ENCODE measurements at places on chromosomes 16 and 17.

DNA sequence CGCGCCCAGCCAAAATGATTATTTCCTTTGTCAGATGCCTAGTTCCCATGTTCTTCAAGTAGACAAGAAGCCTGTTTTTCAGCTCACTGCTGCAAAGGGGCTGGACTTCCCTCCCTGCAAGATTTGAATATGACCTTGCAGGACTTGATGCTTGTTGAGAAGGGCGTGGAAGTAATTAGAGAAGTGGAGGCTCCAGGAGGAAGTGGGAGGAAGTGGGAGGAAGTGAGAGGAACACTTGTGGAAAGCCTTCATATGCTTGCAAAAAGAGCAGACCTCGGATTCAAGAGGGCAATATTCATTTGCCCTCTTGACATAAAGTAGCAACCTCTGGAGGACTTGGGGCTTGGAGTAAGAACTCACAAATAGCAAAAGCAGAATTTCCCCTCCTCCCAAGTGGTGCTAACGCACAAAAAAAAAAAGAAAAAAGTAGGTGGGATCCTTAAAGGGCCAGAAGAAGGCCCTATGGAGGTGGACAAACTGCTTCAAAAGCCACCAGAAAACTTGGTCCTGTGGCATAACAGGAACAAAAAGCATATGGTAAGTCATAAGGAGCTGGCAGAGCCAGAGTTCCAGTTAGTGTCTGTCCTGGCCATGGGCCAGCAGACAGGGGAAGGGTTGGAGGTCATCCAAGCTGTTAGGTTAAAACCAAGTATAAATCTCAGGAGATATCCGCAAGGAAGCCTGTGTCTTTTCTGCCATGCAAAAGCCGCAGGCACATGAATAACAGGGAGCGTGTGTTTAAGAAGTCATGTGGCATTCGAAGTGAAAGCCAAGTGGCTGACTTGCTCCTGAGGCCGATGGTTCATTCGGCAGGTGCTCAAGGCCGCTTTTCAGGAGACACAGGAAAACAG is 20.6 kb upstream of the PRKAR1A start:
- DNase-seq: no peak

DNA sequence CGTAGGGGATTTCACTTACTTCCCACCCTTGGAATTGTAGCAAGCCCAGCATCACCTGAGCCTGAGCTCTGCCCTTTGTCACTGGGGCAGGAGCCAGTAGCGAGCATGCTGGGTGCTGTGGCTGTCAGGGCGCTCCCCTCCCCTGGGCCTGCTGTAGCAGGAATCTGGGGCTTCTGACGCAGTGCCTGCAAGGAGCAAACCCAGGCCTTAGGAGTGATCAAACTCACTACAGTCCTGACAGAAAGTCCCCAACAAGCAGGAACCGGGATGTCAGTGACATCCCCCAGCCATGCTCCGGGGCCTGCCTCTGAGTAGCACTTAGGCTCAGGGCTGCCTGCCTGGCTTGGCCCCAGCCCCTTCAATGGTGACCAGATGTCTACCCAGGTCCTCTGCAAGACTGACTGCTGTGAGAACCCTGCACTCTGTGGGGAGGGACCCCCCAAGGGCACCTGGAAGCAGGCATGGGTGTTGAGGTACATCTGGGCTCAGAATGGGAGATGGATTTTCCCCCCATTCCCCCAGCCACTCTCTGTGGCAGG is 23.5 kb downstream of the PLD6 start:
- no peak for DNase-seq

DNA sequence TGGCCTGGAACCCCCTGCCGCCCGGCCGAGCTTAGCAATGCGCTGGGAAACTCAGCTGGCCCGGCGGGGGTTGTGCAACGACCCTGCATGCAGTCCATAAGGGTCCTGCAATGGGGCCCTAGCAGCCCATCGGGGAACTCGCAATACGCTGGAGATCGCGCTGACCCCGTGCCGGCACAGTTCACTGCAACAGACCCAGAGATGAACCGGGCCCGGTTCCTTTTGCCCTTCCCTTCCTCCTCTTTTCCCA is 375 bp downstream of the SLC25A11 start:
- DNase-seq: no peak

- no peak for DNase-seq
Measured at GRCh38 chr16:82793528-82794245, 166.9 kb downstream of the CDH13 start.

GRCh38 chr17:77049440-77049839 is 91.3 kb upstream of the SEC14L1 start:
- DNase-seq: no peak

DNA sequence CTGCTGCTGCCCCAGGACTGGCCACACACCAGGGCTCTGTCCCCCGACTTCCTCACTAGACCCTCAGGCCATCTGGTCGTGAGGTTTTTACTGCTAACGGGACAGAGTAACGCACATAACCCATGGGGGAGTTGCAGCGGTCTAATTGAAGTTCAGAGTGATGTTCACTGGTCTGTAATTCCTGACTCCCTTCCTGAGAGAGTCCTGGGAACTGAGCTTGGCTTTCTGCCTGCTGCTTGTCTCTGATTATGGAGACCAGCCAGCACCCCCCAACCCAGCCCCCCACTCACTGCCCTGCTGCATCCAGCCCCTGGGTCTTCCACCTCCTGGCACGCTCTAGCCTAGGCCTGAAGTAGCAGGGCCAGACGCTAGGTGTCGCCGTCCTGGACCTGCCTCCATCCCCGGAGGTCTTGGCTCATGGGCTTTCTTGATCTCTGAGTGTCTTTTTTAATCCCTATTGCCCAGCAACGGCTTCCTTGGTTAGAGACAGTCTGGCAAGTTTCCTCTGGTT is 192.9 kb downstream of the CCDC182 start:
- DNase-seq: no peak

DNA sequence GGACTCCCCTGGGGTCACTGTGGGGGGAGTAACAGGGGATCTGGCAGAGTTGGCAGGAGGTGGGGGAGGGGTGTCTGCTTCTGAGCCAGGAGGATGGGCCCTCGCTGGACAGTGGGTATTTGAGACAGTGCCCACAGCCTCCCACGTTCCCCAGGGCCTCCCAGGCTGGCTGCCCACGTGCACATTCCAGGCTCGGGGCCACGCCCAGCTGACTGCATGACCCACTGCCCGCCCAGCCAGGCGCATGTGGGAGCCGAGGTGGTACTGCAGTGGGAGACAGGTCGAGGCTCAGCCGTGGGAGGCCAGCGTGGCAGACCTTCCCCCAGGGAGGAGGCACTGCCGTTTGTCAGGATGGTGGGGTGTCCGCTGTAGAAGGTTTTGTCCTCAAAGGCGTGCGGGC is 38.8 kb downstream of the BAHCC1 start:
- no peak for DNase-seq

DNA sequence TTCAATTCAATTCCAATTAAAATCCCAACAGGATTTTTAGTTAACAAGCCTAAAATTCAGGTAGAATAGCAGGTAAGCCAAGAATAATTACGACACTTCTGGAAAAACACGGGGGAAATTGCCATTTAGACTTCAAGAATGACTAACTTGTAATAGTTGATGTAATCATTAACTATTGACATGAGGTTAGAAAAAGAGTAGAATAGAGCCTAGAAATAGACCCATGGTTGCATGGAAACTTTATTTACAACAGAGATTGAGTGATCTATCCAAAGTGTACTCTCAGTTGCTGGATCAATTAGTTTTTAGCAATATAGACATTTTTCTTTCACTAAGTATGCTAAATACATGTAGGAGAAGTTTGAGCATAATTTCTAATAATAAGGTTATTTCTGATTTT is 3.6 kb upstream of the SLC13A5 start:
- DNase-seq: no peak

- no peak for DNase-seq
Measured at GRCh38 chr17:79097226-79098055, 22.8 kb downstream of the ENGASE start.

GRCh38 chr16:11135464-11135973 is 120.5 kb downstream of the SOCS1 start:
- no peak for DNase-seq

GRCh38 chr16:28596115-28596630 is 677 bp downstream of the SULT1A2 start:
- DNase-seq: no peak

- no peak for DNase-seq
Measured at GRCh38 chr17:27478901-27479538, 22.8 kb downstream of the KSR1 start.

DNA sequence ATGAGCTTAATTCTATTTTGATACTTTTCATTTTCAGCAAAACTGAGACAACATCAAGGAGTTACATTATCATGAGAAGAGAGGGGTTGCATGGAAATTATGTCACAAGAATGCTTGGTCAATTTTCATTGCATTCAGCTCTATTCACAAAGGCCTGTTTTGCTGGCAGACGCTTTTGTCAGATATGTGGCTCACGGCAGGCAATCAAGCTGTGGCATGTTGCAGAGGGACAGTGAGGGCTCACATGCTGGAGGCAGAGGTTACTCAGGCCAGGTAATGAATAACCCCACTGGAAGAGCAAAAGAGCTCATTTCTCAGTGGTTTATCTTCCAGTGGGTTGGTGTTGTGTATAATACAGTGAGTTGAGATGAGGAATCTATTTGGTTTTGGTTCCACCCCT is 98.7 kb upstream of the RBFOX1 start:
- no peak for DNase-seq

GRCh38 chr17:28188841-28189263 is 130.1 kb upstream of the TMEM97 start:
- no peak for DNase-seq

DNA sequence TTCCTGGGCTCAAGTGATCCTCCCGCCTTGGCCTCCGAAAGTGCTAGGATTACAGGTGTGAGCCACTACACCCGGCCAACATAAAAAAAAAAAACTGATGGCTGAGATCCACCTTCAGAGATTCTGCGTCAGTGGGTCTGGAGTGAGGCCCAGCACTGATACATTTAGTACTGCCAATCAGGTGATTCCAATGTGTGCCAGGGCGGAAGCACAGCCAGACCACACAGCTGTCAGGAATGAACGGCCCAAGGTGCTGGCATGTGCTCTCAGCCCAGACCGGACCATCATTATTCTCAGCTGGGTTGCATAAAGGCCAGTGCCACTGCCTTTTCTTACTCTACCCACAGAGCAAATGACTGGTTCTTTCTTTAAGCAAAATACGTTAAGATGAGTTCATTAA is 1.2 kb upstream of the BCO1 start:
- DNase-seq: no peak

GRCh38 chr17:82863941-82864712 is 24.3 kb upstream of the ZNF750 start:
- DNase-seq: peak; percentile 98

GRCh38 chr17:66526827-66527226 is 224.4 kb downstream of the PRKCA start:
- peak; percentile 58 for DNase-seq

DNA sequence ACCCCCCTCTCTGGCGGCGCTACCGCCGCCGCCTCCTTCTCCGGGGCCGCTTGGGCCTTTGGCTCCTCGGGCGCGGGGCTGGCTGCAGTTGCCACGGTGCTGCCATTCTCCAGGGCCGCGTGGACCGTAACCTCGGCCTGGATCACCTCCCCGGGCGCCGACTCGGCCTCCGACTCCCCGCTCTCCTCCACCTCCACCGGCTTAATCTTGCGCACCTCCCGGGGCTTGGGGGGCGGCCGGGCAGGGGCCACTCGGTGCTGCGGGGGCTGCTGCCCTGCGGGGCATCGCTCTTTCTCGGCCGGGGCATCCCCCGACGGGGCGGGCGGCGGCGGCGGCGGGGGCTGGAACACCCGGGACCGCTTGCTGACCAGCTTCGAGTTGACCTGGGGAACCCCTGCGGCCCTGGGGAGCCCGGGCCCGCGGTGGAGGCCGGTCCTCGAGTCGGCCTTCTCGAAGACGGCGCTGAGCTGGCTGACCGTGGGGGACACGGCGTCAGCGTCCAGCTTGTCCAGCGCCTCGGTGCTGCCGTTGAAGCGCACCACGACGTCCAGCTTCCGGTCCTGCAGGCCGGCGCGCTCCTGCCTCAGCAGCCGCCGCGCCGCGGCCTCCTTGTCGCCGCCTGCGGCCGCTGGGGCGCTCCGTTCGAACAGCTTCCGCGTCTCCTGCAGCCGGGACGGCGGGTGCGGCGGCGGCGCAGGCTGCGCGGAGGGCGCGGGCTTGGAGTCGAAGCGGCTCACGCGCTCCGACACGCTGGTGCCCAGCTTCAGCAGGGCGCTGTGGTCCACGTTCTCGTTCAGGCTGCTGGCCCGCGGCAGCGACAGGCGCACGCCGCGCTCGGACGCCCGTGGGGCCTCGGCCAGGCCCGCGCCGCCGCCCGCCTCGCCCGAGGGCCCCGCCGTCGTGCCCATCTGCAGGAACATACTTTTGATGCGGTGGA is 792 bp downstream of the PPP1R9B start:
- DNase-seq: peak; percentile 74

- no peak for DNase-seq
Measured at GRCh38 chr16:8626946-8627345, 5.4 kb downstream of the METTL22 start.

DNA sequence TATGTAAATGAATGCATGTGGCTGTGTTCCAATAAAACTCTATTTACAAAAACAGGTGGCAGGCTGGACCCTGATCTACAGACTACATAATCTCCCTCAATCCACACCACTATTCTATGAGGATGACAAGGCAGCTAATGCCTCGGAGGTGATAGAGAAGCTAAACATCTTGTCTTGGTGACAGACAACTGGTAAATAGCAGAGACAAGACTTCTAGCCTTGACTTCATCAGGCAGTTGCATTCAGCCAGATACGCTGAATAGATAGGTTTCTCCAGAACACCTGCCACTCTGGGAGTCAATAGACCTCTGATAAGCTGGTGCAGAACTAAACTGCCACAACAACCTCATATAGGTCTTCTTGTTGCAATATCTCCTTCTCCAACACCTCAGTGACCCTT is 3.3 kb downstream of the ATPAF2 start:
- no peak for DNase-seq

DNA sequence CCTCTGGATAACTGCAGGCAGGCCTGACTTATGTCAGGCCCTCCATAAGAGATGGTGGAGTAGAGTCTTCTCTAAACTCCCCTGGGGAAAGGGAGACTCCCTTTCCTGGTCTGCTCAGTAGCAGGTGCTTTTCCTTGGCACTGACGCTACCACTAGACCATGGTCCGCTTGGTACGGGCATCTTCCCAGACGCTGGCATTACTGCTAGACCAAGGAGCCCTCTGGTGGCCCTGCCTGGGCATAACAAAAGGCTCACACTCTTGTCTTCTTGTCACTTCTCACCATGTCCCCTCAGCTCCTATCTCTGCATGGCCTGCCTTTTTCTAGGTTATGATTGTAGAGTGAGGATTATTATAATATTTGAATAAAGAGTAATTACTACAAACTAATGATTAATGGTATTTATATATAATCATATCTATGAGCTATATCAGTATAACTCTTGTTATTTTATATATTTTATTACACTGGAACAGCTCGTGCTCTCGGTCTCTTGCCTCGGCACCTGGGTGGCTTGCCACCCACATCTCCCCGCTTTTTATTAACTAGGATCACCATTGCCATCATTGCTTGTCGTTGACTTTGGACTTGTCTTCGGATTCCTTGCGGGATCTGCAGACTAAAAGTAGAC is 59.8 kb upstream of the ARL4D start:
- DNase-seq: peak; percentile 73

Data from activated CD8-positive, alpha-beta memory T cell treated with anti-CD3 and anti-CD28 coated beads, Interleukin-2, amount 10 ng/mL, durations not matched to agents 7 days and 5 days (primary cell).